ENCODE measurements at places on chromosomes 7 and 10.

DNA sequence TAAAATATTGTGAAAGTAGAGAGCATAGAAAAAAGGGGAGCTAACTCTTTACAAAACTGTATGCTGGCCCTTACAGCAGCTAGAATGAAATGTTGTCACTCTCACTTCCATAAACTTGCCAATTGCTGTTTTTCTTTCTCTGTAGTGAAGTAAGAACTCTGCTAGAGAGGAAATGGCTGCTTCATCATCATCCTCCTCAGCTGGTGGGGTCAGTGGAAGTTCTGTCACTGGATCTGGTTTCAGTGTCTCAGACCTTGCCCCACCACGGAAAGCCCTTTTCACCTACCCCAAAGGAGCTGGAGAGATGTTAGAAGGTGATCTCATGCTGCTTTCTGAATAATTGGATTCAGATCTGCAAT is 7.6 kb upstream of the ASCC1 start:
- no peak for DNase-seq
- peaks cover 32% of the 10 kb centered on the region for H3K36me3 ChIP-seq
- no peaks in the 10 kb centered on the region for H3K27me3 ChIP-seq
- H3K27ac ChIP-seq, result no peak overlapping the region
- H3K4me3 ChIP-seq, result no peak overlapping the region
- peaks cover 14% of the 10 kb centered on the region for H3K4me1 ChIP-seq

- DNase-seq, result no peak
- no peak overlapping the region for H3K27ac ChIP-seq
- no peaks in the 10 kb centered on the region for H3K27me3 ChIP-seq
- no peak overlapping the region for H3K4me3 ChIP-seq
- H3K36me3 ChIP-seq, result no peaks in the 10 kb centered on the region
- H3K4me1 ChIP-seq, result no peaks in the 10 kb centered on the region
Observed at GRCh38 chr7:15925608-15926007, 239.1 kb upstream of the MEOX2 start.

GRCh38 chr10:102358712-102359382 is 36.7 kb upstream of the NFKB2 start:
- H3K4me1 ChIP-seq, result no peaks in the 10 kb centered on the region
- H3K4me3 ChIP-seq, result no peak overlapping the region
- no peak for DNase-seq
- H3K27me3 ChIP-seq, result no peaks in the 10 kb centered on the region
- peaks cover 84% of the 10 kb centered on the region for H3K36me3 ChIP-seq
- H3K27ac ChIP-seq, result no peak overlapping the region

- H3K27ac ChIP-seq, result no peak overlapping the region
- H3K4me3 ChIP-seq, result no peak overlapping the region
- H3K4me1 ChIP-seq, result no peaks in the 10 kb centered on the region
Observed at GRCh38 chr7:94584113-94584512, 71.8 kb downstream of the SGCE start.

GRCh38 chr7:32660936-32661335 is 165.6 kb downstream of the AVL9 start:
- H3K27me3 ChIP-seq, result no peaks in the 10 kb centered on the region
- no peak overlapping the region for H3K27ac ChIP-seq
- no peak overlapping the region for H3K4me3 ChIP-seq
- no peaks in the 10 kb centered on the region for H3K36me3 ChIP-seq
- no peaks in the 10 kb centered on the region for H3K4me1 ChIP-seq

DNA sequence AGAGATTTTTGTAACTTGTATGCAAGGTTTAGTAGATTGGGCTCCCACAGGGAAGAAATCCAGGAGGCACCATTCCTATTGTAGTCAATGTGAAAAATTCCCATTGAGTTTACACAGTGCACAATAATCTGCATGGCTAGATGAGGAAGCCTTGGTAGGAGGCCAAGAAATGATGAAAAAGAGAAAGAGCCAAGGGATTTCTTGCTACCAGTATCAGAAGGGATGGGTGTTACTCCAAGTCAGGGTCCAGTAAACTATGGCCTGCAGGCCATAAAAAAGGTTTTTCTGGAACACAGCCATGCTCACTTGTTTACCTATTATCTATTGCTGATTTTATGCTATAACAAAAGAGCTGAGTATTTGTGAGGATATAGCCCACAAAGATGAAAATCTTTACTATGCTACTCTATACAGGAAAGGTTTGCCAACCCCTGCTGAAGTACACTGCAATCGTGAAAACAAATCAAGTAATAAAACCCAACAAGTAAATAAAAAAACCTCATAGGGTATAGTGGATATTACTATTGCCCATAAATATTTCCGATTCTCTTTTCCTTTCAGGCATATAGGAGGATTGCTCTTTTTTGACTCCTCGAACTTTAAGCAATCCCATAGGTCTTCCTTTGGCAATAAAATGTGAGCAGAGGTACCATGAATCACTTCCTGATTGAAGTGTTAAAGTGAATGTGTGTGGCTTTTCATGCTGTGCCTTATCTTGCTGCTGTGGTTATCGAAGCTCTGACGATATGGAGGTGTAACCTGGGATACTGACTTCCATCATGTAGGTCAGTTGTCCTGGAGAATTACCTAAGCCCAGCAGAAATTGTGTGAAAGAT is 256.3 kb upstream of the MAGI2 start:
- no peak overlapping the region for H3K4me3 ChIP-seq
- no peak overlapping the region for H3K27ac ChIP-seq
- H3K36me3 ChIP-seq, result no peaks in the 10 kb centered on the region
- DNase-seq, result no peak
- no peaks in the 10 kb centered on the region for H3K27me3 ChIP-seq

GRCh38 chr10:73405556-73405955 is 8.3 kb downstream of the ANXA7 start:
- no peak overlapping the region for H3K4me3 ChIP-seq
- peaks cover under 1% of the 10 kb centered on the region for H3K36me3 ChIP-seq
- no peaks in the 10 kb centered on the region for H3K4me1 ChIP-seq
- DNase-seq, result no peak

DNA sequence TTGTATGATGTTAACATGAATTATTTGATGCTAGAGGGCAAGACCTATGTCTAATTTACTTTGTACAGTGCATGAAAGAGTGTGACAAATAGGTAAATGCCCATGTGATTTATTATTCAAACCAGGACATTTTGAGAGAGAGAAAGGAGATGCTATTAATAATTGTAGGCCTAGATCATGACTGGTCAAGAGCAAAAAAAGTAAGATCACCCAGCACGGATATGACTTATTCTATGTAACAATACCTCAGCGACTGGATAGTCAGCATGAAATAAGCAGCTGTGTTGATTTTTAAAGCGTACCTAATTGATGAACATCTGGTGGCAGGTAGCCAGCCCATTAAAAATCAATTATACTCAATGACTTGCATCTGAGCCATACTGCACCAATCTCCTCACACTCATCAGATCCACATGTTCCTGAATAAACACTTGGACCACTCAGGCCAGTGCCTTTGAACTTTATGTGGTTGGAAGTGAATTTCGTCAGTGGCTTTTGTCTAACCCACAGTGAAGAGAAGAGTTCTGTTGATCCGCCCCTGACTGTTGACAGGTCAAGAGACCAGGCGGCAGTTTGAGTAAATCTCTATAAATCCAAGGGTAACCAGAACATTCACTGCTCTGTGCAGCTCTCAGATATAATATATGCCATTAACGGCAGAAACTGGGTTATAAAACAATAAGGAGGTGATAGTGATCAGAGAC is 435.3 kb downstream of the MDFIC start:
- H3K27me3 ChIP-seq, result no peaks in the 10 kb centered on the region
- no peak for DNase-seq
- no peak overlapping the region for H3K27ac ChIP-seq
- H3K36me3 ChIP-seq, result no peaks in the 10 kb centered on the region
- H3K4me3 ChIP-seq, result no peak overlapping the region

DNA sequence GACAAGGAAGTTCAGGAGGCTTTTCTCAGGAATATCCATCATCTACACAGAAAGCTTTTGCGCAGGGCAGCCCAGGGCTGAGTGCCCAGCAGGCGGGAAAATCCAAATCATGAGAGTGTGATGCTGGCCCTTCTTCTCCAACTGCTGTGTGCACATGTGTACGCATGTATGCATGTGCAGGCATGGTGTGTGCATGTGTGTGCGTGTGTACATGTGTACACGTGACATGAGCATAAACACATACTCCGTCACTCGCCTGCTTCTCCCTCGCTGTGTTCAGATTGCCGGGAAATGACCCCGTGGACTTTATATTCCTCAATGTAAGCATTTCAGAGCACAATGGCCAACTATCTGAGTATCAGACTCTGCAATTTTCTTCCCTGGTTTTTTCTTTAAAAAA is 85.1 kb downstream of the PRPF18 start:
- DNase-seq, result no peak
- no peak overlapping the region for H3K4me3 ChIP-seq
- no peak overlapping the region for H3K27ac ChIP-seq
- no peaks in the 10 kb centered on the region for H3K4me1 ChIP-seq
- no peaks in the 10 kb centered on the region for H3K27me3 ChIP-seq
- H3K36me3 ChIP-seq, result no peaks in the 10 kb centered on the region

- DNase-seq, result no peak
- no peaks in the 10 kb centered on the region for H3K27me3 ChIP-seq
- H3K4me3 ChIP-seq, result no peak overlapping the region
- no peaks in the 10 kb centered on the region for H3K4me1 ChIP-seq
Observed at GRCh38 chr7:127154101-127154500, 98.6 kb downstream of the GRM8 start.

- no peak overlapping the region for H3K4me3 ChIP-seq
- H3K27ac ChIP-seq, result no peak overlapping the region
- no peaks in the 10 kb centered on the region for H3K36me3 ChIP-seq
- no peak for DNase-seq
- no peaks in the 10 kb centered on the region for H3K27me3 ChIP-seq
Observed at GRCh38 chr7:158386355-158386618, 201.3 kb downstream of the PTPRN2 start.

DNA sequence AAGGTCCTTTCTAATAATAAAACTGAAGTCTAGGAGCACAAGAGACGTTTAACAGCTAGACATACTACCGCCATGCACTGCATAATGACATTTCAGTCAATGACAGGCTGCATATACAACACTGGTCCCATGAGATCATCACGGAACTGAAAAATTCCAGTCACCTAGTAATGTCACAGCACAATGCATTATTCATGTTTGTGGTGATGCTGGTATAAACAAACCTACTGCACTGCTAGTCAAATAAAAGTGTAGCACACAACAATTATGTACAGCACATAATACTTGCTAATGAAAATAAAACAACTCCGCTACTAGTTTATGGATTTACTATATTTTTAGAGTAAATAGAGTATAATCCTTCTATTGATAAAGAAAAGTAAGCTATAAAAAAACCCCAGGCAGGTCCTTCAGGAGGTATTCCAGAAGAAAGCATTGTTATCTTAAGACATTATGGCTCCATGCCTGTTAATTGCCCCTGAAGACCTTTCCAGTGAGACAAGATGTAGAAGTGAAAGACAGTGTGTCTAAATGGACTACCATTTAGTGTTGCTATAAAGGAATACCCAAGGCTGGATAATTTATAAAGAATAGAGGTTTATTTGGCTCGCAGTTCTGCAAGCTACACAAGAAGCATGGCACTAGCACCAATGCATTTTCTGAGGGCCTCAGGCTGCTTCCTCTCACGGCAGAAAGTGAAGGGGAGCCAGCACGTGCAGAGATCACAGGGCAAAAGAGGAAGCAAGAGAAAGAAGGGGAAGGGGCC is 47.1 kb downstream of the HIBADH start:
- no peak overlapping the region for H3K4me3 ChIP-seq
- no peak overlapping the region for H3K27ac ChIP-seq
- H3K27me3 ChIP-seq, result no peaks in the 10 kb centered on the region
- no peak for DNase-seq
- H3K36me3 ChIP-seq, result no peaks in the 10 kb centered on the region

DNA sequence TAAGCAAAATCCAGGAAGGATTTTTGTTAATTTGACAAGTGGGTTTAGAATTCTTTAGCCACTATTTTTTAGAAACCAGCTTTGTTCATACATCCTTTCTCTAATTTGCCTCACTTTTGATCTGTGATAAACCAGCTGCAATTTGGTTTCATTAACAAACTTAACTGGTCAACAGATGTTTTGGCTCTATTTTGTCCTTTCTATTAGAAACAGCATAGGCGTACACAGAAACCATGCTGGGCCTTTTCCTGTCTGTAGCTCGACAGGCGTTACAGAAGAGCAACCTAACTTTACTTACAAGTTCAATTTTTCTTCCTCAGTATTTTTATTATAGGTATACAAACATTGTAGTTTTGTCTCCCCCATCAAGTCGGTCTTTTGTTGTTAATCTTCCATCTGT is 28.2 kb downstream of the KAT6B start:
- peaks cover 12% of the 10 kb centered on the region for H3K4me1 ChIP-seq
- H3K4me3 ChIP-seq, result no peak overlapping the region
- no peaks in the 10 kb centered on the region for H3K36me3 ChIP-seq
- peak overlapping the region; percentile 65 for H3K27ac ChIP-seq
- no peaks in the 10 kb centered on the region for H3K27me3 ChIP-seq

GRCh38 chr10:636016-636730 is 53.3 kb downstream of the DIP2C start:
- H3K36me3 ChIP-seq, result no peaks in the 10 kb centered on the region
- H3K27me3 ChIP-seq, result peaks cover 5% of the 10 kb centered on the region
- H3K27ac ChIP-seq, result no peak overlapping the region
- no peak for DNase-seq

GRCh38 chr10:13808556-13809391 is 222.0 kb downstream of the PRPF18 start:
- H3K27me3 ChIP-seq, result no peaks in the 10 kb centered on the region
- no peaks in the 10 kb centered on the region for H3K4me1 ChIP-seq
- no peaks in the 10 kb centered on the region for H3K36me3 ChIP-seq
- no peak overlapping the region for H3K27ac ChIP-seq

- peak; percentile 20 for DNase-seq
- H3K27me3 ChIP-seq, result no peaks in the 10 kb centered on the region
- H3K36me3 ChIP-seq, result no peaks in the 10 kb centered on the region
- H3K27ac ChIP-seq, result no peak overlapping the region
- no peak overlapping the region for H3K4me3 ChIP-seq
Observed at GRCh38 chr10:12902135-12902572, 99.4 kb downstream of the CCDC3 start.

DNA sequence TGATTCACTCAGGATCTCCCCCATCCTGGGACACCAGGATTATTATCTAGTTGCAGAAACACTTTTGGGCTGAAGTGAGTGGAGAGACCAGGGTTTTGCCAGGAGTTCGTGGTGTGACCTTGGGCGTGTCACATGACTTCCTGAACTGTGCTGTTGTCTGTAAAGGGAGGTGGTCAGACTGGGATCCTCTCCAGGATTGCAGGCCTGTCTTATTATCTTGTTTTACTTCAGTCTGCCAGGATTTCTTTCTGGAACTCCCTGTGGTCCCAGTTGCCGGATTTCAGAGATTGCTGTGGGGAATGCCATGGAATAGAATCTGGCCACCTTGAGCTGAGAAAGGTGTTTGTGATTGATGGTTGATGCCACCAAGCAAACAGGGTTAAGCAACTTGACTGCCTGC is 35.8 kb downstream of the CRCP start:
- peak; percentile 17 for DNase-seq
- H3K36me3 ChIP-seq, result peaks cover 31% of the 10 kb centered on the region
- H3K27ac ChIP-seq, result peak overlapping the region; percentile 42
- no peaks in the 10 kb centered on the region for H3K27me3 ChIP-seq

- peak; percentile 52 for DNase-seq
- no peaks in the 10 kb centered on the region for H3K27me3 ChIP-seq
- peak overlapping the region; percentile 91 for H3K27ac ChIP-seq
Observed at GRCh38 chr7:137935884-137936508, 65.9 kb downstream of the CREB3L2 start.

Data from natural killer cell (primary cell).